ENCODE measurements at places on chromosomes 11 and 22. TPM values are rescaled to one million over a fixed set of nuclear protein-coding genes. Genes with fewer than 3 reads are reported as not detected.

DNA sequence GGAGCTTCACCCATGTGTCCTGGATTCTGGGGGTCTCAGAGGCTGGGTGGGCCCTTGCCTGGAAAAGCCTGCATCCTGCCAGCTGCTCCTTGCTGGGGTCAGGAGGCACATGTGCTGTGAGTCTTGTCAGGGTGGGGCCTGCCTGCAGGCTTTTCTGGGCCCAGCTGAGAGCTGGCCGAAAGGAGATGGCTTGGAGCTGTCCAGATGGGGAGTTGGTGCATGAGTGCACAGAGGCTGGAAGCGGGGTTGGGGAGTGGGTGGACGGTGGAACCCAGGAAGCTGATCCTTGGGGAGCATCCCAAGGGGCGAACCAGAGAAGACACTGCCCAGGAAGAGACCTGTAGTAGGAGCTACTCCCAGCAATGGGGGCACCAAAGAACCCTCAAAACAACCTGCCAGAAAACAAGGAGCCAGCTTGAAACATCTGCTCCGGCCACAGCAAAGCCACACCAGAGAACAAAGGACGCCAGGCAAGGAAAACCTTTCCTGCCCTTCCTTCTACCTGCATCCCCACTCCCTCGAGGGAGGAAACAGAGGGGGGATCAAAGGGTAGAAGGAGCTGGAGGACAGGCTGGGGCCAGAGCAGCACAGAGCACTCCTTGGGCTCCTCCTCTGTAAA is 8.2 kb upstream of the KCTD17 start:
- DNase-seq = no peak

- no peak for DNase-seq
Observed at GRCh38 chr11:84522331-84522730, 1104.8 kb downstream of the DLG2 start.

The ANO1 gene
- polyA plus RNA-seq = 2.7 TPM

DNA sequence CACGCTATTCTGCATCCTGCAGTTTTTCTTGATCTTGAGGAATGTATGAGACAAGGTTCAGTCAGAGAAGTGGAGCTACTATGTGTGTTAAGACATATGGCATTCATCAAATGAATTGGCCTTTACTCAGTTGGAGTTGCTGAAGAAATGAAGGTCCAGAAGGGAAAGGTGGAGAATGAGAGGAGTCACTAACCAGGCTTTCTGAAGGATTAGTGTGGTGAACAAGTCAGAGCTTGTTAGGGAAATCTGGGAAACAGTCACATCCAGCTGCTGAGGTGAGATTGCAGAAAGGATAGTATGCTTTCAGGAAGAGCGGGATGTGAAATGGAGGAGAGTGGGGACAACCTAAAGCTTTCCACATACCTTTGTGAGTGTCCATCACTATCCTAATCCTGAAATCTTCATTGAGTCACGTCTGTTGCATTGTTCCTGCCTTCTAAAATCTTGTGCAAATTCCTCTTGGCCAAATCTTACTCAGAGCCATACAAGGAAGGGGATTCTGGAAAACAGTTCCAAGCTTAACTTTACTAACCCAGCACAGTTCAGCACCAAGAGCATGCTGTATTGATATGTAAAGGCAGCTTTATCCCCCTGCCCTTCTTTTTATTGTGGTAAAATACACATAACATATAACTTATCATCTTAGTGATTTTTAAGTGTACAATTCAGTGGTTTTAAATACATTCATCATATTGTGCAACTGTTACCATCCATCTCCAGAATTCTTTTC is 11.4 kb upstream of the PITPNB start:
- no peak for DNase-seq

The SLC7A4 gene
- 7.4 TPM for polyA plus RNA-seq

The BLID gene
- not detected for polyA plus RNA-seq

The PNPLA5 gene
- 0.87 TPM for polyA plus RNA-seq

DNA sequence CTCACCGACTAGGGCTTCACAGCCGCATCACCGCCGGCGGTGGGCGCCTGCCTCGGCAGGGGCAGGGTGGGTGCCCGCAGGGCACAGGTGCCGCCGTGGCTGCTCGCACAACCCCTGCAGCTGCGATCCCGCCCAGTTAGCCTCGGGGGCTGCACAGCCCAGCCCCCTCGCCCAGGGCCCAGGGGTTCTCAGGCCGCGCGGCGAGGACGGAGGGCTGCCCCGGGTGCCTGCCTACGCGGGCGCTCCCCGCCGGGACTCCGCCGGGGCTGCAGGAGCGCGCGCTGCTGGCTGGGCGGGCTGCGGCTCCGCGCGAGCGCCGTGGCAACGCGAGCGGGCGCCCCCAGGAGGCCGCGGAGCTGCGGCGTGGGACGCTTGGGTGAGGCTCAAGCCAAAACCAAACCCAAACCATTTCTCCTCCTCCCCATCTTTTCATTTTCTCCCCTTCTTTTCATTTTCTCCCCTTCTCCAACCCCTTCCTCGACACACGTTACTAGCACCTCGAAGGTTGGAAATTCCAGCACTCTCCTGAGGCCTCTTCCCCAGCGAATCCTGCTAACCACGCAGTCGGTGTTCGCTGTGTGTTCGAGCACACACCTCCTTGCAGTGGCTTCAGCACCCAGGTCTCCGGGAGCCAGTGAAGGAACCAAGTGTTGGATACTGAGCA is at the start of gene MICAL3:
MICAL3 (minus strand) TSS at position 286 of the 664 bp plus-strand sequence. CDS start 117,749 bp downstream, outside the sequence.
- DNase-seq = no peak

- DNase-seq = no peak
Observed at GRCh38 chr22:45131749-45132148, 32.0 kb upstream of the NUP50 start.

DNA sequence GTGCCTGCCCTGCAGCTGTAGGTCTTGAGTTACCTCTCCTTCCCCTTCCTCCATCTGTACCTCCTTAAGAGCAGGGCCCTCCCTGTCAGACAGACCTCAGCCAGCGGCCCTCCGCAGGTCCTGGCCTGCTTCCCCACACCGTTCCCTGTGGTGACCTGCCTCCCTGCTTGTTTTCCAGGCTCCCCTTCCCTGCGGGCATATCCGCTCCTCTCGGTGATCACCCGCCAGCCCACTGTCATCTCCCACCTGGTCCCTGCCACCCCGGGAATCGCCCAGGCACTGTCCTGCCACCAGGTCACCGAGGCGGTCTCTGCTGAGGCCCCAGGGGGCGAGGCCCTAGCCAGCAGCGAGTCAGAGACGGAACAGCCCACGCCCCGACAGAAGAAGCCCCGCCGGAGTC is 60.9 kb downstream of the BARX2 start:
- DNase-seq = no peak

The USH1C gene
- polyA plus RNA-seq = 3.7 TPM

- DNase-seq = peak; percentile 88
Observed at GRCh38 chr11:844693-845644, 2.3 kb downstream of the TSPAN4 start.

The IGF2 gene
- 344 TPM for polyA plus RNA-seq

The LRRC74B gene
- 1.5 TPM for polyA plus RNA-seq

GRCh38 chr11:63918507-63919191 is 1.7 kb upstream of the RCOR2 start:
- DNase-seq = no peak

The MAJIN gene
- 0.42 TPM for polyA plus RNA-seq

DNA sequence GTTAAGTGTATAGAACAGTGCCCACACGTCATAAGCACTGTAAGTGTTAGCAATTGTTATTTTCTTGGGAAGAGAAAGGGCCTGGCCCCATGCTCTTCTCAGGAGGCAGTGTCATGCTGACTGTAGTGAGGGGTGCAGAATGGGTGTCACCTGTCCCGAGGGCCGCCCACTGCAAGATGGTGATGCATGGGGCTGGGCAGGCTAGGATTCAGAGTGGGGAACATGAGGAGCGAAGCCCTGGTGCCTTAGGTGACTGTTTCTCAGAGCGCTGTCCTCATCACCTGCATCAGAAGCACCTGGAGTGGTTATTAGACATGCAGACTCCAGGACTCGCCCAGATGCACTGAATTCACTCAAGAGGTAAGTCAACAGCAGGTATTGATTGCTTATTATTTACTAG is 101.0 kb upstream of the PARVA start:
- DNase-seq = no peak

The BARX2 gene
- polyA plus RNA-seq = 0.39 TPM

GRCh38 chr11:118791961-118792569 is 1.1 kb upstream of the DDX6 start:
- DNase-seq = peak; percentile 6

GRCh38 chr11:45960387-45961095 is 38.1 kb downstream of the LARGE2 start:
- DNase-seq = no peak

- no peak for DNase-seq
Observed at GRCh38 chr11:57787006-57787604, 25.5 kb downstream of the CTNND1 start.

DNA sequence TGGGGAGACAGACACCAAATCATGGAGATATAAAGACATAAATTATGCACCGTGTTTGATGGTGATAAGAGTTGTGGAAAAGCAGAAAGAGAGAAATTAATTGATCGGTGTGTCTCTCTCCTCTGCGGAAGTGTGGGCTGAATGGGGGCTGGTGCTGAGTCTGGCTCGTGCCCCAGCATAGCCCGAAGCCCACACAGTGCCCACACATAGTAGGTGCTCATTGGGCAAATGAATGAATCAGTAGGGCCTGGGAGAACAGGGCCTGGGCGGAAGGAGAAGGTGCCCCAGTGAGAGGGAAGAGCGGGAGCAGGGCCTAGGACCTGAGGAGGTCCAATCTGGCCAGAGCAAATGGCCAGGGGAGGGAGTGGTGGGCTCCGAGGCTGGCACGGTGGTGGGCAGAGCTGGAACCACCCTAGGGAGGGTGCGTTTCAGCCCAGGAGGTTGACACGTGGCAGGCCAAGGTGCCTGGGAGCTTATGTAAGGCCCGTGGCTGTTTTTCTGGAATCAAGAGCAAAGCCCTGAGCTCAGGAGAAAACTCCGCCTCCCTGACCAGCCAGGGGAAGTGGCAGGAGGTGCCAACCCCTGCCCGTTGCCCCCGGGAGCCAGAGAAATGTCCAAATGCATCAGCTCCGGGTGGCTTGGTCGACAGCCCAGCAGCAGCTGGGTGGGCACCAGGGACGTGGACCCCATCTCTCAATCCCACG is 2.1 kb upstream of the CACNA1I start:
- no peak for DNase-seq

- peak; percentile 84 for DNase-seq
Observed at GRCh38 chr22:29503811-29504372, 23.9 kb downstream of the NEFH start.

The C22orf31 gene
- not detected for polyA plus RNA-seq

DNA sequence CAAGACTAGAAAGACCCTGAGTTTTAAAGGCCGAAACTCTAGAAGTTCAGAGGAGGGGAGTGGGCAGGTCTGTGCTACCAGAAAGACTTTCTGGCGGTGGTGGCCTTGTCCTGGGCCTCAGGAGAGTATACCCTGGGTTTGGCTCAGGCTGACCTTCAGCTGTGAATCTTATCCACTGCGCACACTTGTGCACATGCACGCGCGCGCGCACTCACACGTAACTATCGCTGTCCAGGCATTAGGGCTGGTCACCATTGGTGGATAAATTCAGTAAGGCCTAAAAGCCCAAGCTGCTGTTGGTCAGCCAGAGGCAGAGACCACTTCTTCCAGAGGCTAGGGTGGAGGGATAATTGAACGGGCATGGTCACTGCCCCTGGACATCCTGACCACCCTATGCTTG is 25.1 kb downstream of the ARHGEF17 start:
- no peak for DNase-seq

- DNase-seq = no peak
Observed at GRCh38 chr11:114326151-114326550, 30.0 kb downstream of the NNMT start.

- DNase-seq = peak; percentile 29
Observed at GRCh38 chr11:6417907-6418556, 862 bp downstream of the APBB1 start.

DNA sequence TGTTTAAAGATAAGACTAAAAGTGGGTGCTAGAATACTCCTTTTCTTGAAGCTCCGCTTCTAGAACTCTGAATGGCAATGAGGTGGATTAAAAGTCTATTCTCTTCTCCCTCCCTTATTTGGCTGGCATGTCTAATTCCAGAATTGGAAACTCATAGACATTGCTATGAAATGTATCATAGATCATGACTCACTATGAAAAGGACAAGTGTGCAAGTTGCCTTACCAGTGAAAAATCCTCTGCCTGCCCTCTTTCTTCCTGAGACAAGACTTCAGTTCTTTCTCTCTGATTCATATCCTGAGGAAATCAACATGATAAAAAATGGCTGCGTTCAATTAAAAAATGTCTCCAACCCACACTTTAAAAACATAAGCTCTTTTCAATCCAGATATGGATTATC is 73.2 kb upstream of the BLID start:
- no peak for DNase-seq

The UPB1 gene
- polyA plus RNA-seq = 1.5 TPM

DNA sequence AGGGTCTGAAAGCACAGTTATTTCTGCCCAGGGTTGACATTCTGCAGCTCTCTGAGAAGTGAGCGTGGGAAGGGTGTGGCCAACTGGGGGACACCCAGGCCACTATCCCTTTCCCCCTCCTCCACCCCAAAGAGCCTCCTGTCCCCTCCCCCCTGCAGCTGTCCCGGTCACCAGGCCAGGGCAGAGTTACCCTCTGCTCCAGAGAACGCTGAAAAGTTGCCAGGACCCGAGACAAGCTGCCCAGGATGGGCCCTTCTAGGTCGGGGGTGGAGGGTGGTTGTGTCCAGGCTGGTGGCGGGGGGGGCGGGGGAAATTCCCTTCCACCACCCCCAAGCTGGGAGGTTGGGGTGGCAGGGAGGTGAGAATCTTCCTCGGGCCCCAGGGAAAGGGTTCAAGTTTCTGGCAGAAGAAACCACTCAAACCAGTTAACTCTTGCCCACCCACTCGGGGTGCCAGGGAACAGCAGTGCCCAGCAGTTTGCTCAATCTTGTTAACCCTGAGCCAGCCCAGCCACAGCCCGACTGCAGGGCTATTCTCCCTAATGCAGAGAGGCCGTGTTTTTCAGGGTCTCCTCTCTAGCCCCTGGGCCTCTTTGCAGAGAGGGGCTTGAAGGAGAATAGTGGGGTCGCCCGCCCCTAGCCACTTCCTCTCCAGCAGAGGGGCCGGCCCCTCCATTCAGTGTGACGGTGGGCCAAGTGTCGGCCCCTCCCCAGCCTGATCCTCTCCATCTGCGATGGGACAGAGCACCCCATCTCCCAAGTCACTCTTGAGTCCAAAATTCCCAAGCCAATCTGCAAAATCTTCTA is 697 bp downstream of the LGALS1 start:
- DNase-seq = no peak

- no peak for DNase-seq
Observed at GRCh38 chr22:49880281-49880680, 26.6 kb downstream of the ZBED4 start.

The TRIM64 gene
- polyA plus RNA-seq = not detected

GRCh38 chr11:27319072-27319471 is 43.9 kb downstream of the CCDC34 start:
- no peak for DNase-seq

Data from spinal cord (tissue), 10 donors.